ENCODE measurements at places on chromosomes 7 and 10.

GRCh38 chr7:30148951-30149459 lies 14.2 kb downstream of the MTURN start:
- DNase-seq: no peak

DNA sequence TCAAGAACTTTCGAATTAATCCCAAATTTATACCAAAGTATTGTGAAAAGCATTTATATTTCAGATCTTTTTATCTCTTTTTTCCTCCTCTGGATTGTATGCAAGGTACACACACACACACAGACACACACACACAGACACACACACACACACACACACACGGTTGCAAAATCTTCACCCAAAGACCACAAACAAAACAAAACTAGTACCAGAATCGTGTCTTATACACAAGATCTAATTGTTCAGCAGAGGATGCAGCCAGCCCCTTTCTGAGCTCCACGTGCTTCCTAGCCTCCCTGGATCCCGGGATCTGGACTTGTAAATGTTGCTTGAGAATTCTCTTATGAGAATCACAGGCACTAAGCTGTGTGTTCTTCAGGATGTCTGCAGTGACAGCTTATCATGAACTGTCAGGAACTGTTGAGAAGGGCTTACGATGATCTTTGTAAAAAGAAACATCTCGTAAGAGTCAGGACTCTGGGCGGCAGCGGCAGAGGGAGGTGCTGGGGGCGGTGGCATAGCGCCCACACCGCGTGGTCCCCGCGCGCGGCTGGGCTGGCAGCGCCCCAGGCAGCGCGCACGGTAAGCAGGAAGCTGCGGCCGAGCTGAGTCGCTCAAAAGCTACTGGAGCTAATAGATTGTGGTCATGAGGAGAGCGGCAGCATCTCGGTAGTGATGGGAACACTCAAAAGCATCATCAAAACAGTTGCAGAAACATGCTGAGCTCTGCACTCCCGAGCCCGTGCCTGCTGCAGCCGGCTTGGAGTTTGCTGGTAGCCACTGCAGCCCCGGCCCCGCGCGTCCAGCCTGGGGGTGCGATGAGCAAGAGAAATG lies 277.6 kb downstream of the GATA3 start:
- DNase-seq: peak; percentile 51

- DNase-seq: no peak
Observed at GRCh38 chr10:126910798-126911197, 5.6 kb downstream of the DOCK1 start.

DNA sequence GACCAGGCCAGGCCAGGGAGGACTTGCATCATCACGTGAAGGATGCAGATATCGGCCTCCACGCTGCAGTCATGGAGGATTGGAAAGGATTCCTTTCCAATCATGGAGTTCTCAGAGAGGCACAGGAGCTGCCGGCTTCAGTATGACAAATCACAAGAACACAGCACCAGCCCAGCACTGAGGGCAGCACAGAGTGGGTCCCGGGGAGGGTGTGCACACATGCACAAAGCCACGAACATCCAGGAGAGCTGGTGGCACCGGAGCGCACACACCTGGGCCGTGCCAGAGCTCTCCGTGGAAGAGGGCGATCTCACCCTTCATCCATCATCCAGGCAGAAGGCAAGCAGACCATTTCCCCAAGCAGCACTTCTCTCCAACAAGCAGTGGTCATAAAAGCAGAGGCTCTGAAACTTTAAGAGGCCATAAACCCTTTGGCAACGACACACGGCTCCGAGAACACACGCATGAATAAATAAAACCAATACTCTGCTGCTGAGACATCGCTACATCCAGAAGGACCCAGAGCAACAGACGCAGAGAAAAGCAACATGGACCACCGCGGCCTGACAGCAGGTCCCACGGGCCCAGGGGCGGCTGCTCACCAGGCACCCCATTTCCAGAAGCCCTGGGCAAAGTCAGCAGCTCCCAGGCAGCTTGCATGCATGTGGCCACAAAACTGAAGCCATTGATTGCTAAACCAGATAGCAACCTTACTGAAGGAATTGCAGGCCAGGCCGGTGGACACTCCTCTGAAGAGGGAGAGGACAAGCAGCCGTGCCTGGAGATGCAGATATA lies 180.8 kb downstream of the USP6NL start:
- no peak for DNase-seq

DNA sequence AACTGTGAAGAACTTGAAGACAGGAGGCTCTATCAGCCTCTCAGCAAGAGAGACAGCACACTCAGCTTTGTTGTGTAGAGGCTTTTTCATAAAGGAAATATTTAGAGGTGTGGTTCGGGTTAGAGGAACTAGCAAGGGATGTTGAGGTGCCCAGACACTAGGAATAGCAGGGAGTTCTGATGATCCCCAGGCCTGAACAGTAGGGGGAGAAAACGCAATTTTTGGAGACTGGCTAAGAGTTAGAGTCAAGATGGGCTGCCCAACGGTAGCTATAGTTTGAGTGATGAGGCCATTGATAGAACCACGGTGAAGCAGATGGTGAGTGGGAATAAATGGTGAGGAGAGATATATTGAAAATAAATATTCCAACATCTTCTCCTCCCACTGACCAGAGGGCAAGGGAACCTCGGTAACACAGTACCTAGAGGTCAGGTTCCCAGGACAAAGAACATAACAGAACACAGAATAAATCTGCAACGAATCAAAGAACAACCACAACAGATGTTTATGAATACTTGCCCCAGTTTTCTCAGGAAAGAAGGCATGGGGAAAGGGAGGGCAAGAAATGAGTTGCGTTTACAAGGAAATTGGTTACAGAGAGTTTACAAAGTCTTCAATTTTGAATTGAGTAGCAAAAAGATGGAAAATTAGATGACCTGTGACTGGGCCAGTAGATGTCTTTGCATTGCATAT lies 24.2 kb upstream of the BPGM start:
- DNase-seq: no peak

DNA sequence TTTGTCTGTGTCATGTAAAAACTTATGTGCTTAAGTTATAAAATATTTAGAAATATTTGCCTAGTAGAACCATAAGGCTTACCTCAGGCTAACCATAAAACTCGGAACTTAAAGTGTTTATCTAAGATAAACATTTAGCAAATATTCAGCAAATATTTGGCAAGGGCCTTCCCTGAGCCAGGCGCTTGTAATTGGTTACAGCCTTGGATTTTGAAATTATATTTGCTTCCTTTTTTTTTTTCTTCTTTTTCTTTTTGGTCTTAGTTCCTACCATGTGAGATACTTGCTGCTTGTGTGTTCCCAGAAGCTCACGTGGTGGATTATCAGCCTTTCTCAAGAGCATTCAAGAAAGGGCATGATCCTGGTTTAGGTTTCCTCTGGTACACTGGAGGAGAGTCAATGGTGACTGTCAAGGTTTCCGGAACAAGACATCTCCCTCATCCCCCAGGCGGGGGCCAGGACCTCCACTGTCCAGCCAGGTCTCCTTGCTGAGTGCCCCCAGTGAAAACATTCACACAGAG lies 5.2 kb upstream of the BRI3 start:
- no peak for DNase-seq

DNA sequence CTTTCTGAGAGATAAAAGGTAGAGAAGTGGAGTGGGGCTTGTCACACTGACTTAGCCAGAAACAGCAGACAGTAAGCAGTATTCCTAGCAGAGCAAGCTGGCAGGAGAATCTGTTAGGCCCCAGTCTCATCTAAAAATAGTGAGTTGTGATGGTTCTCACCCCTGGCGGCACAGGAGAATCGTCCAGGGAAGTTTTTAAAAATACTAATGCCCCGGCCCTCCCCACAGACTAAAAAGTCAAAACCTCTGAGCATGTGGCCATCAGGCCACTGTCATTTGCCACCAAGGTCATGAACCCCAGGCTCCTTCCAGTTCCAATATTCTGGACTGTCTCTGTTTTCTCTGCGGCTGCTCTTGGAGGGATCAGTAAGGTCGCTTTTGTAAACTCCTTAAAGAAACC lies 34.0 kb downstream of the LYZL1 start:
- no peak for DNase-seq

- DNase-seq: no peak
Observed at GRCh38 chr7:92260248-92260781, 14.5 kb downstream of the ANKIB1 start.

DNA sequence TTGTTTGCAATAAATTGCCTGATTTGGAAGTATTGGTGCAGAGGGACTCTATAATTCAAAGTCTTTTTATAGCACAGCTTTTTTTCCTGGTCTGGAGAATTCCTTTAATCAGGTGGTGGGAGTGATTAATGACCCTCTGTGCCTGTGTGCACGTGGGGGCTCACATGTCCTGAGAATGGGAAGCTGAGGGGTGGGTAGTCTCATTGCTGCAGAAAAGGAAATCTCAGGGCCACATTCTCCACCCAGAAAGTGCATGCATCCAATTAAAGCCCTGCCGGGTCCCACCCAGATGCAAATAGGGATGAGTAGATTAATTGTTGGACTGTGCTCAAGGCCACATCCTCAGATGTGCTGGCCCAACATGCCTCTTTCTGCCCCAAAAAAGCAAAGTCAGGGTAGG lies 324.7 kb downstream of the CXCL12 start:
- DNase-seq: no peak

GRCh38 chr7:140889645-140890044 lies 35.1 kb downstream of the BRAF start:
- no peak for DNase-seq

GRCh38 chr7:51010534-51010933 lies 227.8 kb upstream of the GRB10 start:
- no peak for DNase-seq

GRCh38 chr10:24382045-24382444 lies 173.1 kb downstream of the KIAA1217 start:
- DNase-seq: no peak

- no peak for DNase-seq
Observed at GRCh38 chr7:266851-267840, 22.8 kb upstream of the FOXL3 start.

DNA sequence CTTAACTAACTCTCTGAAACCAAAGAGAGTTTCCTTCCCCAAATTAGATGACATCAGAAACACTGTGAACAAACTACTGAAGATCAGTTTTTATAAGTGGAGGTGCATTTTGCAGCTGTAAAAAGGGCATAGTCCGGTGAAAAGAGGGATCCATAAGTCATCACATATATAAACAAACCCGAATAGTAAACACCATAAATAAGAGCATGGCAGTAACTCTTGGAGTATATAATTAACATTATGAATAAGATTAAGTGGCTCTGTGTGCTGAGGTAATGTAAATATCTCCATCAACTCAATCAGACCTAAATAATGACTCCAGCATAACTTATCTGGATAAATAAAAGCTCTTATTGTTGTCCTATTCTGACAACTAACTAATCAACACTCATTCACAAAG lies 43.0 kb upstream of the SHTN1 start:
- no peak for DNase-seq

DNA sequence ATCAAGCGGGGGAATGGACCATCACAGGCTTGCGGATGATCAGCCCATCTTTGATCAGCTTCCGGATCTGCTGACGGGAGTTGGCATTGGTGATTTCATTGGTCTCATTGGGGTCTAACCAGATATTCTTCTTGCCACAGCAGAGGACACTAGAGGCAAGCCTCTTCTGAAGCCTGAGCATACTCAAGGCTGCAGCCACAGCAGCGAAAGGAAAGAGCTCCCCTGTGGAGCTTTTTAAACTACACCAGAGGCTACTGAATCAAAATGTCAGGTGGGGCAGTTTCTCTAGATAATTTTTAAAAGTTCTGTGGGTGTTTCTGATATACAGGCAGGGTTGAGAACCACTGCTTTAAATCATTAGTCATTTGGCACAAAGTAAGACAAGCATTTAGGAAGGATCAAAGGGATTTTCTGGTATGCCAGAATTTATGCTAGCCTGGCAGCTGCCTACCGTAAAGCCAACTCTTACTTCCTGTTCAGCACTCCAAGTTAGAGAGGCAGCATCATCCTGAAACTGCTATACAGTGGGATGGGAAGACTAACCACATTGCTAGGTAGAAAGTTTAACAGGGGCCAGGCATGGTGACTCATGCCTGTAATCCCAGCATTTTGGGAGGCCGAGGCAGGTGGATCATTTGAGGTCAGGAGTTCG lies 7.0 kb downstream of the NAPEPLD start:
- DNase-seq: no peak

DNA sequence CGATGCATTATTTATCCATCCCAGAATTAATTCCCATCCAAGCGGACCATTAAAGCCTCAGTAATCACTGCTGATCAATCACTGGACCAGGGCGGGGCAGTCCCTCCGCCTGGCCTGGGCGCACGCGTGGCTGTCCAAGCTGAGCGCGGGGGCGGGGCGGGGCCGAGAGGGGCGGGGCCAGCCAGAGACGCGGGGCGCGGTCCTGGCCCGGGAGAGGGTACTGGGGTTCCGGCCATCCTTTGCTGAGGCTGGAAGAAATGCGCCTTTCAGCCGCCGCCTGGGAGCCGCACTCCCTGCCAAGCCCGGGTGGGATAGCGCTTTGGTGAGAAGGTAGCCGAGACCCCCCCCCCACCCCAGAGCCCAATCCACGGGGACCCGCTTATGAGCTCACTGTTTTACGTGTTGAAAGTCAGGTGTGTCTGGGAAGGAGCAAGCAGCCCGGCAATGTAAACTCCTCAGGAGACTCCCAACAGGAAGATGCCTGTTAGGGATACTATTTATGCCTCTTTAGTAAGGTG lies at the start of gene ARHGAP22:
TSS of gene ARHGAP22 (minus strand) at position 83 of the 518 bp plus-strand sequence. CDS start 277 bp downstream, outside the sequence.
- peak; percentile 9 for DNase-seq

DNA sequence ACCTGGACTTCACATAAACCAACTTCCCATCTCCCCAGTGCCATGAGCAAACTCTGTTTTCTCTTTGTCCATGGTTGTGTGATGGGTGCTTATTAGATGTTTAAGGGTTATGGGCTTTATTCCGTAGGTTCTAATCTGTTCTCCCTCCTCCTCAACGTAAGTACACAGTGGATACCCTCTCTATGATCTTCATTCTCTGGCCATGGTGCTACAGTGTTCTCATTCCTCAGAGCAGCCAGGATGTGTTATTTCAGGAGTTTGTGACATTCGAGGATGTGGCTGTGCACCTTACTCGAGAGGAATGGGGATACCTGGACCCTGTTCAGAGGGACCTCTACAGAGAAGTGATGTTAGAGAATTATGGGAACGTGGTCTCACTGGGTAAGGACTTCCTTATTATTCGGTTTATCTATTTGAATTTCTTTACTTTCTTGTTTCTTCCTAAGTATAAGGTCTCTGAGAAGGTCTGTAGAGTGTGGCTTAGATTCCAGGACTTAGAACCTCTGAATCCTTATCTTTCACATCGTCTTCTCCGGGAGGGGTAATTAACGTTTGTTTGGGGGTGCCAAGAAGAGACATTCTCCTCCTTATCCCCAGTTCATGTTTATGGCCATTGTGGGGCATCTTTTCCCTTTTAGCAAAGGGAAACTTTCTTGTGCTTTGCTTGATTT lies 3.8 kb downstream of the ZNF655 start:
- DNase-seq: no peak

Data from stimulated activated CD4-positive, alpha-beta T cell treated with anti-CD3 and anti-CD28 coated beads, Interleukin-1b, Interleukin-23, amount 100 ng/mL, for 24 hours (primary cell).